GM23248 (cell line): ENCODE measurements at places on chromosomes 4 and X.
A peak's percentile ranks its signal among the peaks of the same experiment; 100 is the strongest.

- DNase-seq, result peak; percentile 5
Measured at GRCh38 chrX:53729751-53730150, 43.2 kb upstream of the HUWE1 start.

- DNase-seq, result peak; percentile 83
Measured at GRCh38 chrX:23434356-23434884, 99.8 kb downstream of the PTCHD1 start.

DNA sequence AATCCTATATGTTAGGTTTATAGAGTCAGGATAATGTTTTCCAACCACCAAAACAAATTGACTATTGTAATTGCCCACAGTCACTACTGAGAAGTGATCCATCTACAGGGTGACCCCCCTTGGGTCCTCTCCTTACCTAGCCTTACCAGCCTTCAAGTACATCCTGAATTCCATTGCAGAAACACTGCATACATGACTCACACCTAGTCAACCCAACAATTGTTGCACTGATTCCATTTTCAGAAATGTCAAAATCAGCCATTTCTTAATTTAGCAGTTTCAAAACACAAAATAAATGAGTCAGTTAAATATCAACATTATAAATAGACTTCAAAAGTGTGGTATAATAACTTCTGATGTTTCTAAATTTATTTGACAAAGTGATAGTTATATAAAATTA, 106.3 kb upstream of the TNIP3 start:
- peak; percentile 37 for DNase-seq

- no peak for DNase-seq
Measured at GRCh38 chr4:116603096-116603495, 482.3 kb downstream of the TRAM1L1 start.

- DNase-seq, result peak; percentile 60
Measured at GRCh38 chrX:132622130-132622529, 133.3 kb upstream of the MBNL3 start.
